Stimulated activated CD4-positive, alpha-beta T cell treated with anti-CD3 and anti-CD28 coated beads, TNF-alpha, amount 100 ng/mL, for 24 hours (primary cell): ENCODE measurements at places on chromosomes 6 and 20.

DNA sequence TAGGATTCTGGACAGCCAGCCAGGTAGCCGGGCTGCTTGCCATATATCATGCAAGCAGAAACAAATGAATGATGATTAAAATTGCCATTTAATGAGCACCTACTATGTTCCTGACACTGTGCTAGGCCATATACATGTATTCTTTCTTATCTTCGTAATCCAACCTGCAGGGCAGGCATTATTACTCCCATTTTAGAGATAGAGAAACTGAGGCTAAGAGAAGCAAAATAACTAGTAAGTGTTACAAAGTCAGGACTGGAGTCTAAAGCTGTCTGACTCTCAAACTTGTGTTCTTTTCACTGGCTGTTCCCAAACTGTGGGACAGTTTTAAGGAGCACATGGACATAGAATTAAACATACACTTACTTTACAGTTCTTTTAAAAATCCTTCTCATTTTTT is 2.0 kb downstream of the CD40 start:
- DNase-seq, result no peak

DNA sequence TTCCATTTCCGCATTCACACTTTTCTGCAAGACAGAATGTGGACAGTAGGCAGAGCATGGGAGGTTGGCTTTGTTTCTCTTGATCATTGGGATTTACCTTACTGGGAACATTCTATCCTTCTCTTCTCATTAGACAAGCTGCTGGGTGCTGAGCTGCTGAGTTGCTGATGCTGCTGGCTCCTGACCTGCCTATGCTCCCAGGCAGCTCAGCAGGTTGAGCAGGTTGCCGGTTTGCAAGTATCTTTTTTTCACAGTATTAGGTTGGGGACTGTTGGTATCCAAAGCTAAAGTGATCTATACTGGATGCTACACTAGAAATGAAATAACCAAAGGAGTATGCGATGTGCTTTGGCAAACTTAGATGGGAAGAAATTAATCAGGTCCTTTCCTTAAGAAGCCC is 23.7 kb upstream of the ADGRF4 start:
- no peak for DNase-seq

DNA sequence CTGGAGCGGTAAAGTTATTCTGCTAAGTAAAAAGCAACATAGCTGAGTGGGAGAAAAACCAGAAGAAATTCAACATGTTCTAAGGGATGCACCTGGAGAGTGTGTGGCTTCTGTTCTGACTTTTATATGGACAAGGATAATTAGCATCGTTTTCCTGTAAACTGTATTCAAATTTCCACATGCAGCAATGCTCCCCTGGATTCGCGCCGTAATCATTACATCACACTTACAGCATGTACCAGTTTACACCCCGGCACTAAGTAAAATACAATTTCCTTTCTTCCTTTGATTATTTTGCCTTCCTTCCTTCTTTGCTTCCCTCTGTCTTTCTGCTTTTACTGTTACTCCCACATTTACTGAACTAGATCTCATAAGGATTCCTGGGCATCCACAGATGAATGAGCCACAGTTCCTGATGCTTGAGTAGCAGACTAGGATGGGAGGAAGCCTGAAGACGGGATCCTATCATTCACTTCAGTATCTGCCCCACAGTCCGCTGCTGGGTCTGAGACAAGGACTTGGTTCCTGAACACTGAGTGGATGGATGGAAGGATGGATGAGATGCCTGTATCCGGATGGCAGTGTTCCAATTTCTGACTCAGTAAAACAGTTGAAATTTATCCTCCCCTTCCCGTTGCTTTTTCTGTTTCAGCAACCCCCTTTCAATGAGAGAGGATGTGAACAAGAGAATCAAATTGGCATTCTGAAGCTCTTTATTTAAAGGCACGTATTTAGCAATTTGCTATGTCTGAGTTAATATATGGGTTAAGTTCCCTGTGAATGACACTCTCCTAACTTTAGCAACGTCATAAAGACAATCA is 174.6 kb downstream of the GJA10 start:
- DNase-seq, result no peak

- no peak for DNase-seq
Observed at GRCh38 chr6:26159357-26160273, 72.4 kb downstream of the HFE start.

DNA sequence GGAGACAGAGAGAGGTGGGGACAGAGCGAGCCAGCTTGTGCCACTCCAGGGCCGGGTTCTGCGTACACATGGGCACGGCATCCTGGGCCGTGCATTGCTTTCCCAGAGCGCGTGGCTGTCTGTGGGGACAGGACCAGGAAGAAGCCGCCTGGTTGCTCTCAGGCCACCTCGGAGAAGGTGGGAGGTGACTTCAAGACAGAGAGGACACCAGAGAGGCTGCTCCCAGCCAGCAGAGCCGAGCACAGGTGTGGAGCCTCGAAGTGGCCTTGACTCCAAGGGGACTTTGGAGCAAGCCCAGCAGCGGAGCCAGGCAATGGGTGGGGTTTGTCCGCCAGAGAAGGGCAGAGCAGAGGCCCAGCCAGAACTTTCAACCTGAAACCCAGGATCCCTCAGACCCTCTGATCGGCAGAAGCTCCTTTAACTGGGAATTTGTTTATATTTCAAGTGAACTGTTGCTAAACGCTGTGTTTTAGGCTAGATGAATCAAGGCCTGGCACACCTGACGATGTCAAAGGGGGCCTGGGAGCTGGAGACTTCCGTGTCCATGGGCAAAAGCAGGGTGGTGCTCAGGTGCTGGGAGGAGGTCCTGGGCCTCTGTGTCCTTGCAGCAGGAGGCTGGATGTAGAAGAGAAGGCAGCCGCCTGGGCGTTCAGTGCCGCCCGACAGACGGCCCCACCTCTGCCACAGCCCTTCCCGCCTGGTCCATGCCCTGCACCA is 262.1 kb downstream of the DLL1 start:
- DNase-seq, result no peak

DNA sequence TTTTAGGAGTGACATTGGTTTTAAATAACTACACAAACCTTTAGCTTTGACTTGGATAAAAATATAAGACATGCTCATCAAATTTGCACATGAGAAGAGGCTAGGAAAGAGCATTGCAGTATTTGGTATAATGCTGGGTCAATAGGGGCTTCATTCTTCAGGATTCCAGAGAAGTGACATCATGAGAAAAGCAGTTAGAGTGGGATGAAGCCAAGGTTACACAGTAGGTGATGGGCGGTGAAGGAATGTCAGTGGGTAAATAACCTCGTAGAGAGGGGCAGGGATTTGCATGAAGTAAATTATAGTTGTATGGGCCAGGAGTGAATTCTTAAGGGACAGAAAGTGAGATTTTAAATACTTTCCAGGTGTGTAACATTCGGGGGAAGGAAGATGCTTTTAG is 216.2 kb downstream of the RFPL4B start:
- no peak for DNase-seq

DNA sequence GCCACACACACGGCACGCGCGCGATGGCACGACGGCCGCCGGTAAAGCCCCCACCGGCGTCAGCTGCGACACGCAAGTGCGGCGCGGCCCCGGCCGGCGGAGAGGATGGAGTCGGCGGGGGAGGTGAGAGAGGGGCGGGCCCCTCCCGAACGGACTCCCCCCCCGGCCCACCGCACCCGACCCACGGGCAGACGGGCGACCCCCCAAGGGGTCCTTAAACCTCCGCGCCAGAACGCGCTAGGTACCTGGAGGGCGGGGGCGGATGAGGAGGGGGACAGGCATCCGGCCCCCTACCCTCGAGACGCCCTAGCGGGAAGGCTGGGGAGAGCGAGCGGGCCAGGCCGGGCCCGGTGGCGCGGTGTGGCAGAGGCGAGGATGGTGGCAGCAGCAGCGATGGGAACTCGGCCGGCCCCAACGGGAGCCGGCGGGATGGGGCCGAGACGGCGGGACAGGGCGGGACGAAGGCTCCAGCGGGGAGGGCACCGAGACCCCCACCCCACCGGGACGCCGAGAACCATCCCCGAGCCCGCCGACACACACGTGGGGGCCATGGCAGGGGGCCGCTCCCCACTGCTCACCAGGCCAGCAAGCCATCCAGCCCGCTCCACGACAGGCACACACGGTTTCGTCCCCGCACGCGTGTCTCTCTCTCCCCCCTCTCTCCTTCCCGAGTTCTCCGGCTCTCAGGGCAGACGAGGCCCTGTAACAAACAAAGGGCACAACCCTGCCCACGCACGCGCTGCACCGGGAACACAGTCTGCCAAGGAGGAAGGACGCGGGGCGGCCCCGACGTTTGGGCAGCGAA is 1515.4 kb upstream of the DEFB115 start:
- no peak for DNase-seq

DNA sequence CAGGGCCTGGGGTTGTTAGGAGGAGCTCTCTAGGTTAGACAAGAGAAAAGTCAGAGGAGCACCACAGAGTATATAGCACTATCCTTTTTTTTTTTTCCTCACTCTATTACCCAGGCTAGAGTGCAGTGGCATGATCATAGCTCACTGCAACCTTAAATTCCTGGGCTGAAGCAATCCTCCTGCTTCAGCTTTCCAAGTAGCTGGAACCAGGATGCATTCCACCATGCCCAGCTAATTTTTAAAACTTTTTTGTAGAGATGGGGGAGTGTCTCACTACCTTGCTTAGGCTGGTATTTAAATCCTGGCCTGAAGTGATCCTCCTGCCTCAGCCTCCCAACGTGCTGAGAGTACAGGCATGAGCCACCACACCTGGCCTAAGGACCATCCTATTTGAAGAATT is 19.3 kb upstream of the AKIRIN2 start:
- DNase-seq, result no peak

DNA sequence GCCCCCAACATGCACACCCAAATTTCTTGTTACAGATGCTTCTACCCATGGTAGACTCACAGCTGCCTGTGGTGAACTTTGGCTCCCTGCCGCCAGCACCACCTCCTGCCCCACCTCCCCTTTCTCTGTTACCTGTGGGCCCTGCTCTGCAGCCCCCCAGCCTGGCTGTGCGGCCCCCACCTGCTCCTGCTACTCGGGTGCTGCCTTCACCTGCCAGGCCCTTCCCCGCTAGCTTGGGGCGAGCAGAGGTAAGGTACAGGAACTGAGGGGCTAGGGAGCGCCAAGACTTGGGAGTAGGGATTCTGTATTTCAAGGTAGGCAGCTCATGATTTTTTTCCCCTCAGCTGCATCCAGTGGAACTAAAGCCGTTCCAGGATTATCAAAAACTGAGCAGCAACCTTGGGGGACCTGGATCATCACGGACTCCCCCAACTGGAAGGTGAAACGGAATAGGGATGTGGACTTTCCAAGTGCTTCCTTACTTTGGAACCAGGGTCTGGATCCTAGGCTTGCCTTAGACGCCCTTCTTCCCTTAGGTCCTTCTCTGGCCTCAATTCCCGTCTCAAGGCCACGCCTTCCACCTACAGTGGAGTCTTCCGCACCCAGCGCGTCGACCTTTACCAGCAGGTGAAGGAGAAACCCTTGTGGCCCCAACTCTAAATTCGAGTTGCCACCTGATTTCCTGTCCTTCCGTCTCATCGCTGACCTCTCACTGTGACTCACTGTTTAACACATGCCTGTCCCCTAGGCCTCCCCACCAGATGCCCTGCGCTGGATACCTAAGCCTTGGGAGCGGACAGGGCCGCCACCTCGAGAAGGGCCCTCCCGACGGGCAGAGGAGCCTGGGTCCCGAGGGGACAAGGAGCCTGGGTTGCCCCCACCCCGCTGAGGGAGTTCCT is 15.5 kb downstream of the BAG6 start:
- no peak for DNase-seq

GRCh38 chr20:13186043-13186774 is 34.9 kb upstream of the ISM1 start:
- no peak for DNase-seq

GRCh38 chr6:81304466-81304865 is 448.0 kb downstream of the TENT5A start:
- DNase-seq, result no peak

- no peak for DNase-seq
Observed at GRCh38 chr6:1163501-1163900, 148.4 kb upstream of the FOXQ1 start.

- DNase-seq, result no peak
Observed at GRCh38 chr6:14729129-14729871, 516.6 kb upstream of the JARID2 start.

DNA sequence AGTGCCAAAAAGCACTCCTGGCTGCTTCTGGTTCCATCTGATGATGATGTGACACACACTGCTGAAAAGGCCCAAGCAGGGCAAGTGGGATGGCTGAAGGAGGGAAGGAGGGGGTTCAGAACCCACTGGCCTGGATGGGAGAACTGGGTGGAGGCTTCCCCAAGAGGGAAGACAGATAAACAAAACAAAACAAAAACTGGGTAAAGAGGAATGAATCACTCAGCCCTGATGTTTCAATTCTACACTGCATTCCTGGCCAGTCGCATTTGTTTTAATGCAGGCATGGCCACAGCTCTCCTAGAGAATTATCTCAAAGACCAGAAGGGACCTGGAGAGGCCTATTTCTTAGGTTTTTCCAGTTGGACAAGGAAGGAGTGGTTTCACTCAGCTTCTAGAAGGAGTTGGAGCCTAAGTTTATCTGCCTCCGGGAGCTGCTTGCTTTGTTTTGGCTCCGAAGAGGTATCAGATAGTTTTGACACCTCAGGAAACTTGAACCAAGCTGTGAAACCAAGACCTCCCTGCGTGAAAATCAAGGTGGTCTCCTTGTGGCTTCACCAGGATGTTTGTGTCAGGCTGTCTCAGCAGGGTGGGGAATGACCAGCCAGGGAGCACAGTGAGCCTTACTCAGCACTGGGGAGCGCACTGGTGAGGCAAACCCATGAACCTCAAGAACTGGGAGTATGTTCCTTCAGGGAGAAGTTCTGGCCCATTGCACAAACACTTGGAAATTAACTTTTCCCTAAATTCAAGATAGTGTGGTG is 16.1 kb downstream of the TTPAL start:
- no peak for DNase-seq

DNA sequence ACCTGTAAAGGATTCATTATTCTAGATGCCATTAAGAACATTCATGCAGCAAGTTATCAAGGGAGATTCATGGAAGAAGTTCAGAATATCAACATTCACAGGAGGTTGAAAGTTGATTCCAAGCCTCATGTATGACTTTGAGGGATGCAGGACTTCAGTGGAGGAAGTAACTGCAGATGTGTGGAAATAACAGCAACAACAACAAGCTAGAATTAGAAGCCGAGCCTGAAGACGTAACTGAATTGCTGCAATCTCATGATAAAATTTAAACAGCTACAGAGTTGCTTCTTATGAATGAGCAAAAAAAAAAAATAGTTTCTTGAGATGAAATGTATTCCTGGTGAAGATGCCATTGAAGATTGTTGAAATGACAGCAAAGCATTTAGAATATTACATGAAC is 73.3 kb upstream of the NXT1 start:
- no peak for DNase-seq

GRCh38 chr6:166370489-166370888 is 12.3 kb downstream of the MPC1 start:
- DNase-seq, result no peak

GRCh38 chr6:65998544-65998943 is 291.5 kb upstream of the EYS start:
- no peak for DNase-seq

- DNase-seq, result no peak
Observed at GRCh38 chr6:113564371-113565171, 292.6 kb upstream of the MARCKS start.

- no peak for DNase-seq
Observed at GRCh38 chr6:34226066-34226465, 10.6 kb upstream of the HMGA1 start.
